Activated T-cell treated with anti-CD3 and anti-CD28 coated beads, Interleukin-2, amount 50 U/mL, for 72 hours (primary cell): ENCODE measurements at places on chromosomes 2 and 18. TPM values are rescaled to one million over a fixed set of nuclear protein-coding genes. Genes with fewer than 3 reads are reported as not detected.

DNA sequence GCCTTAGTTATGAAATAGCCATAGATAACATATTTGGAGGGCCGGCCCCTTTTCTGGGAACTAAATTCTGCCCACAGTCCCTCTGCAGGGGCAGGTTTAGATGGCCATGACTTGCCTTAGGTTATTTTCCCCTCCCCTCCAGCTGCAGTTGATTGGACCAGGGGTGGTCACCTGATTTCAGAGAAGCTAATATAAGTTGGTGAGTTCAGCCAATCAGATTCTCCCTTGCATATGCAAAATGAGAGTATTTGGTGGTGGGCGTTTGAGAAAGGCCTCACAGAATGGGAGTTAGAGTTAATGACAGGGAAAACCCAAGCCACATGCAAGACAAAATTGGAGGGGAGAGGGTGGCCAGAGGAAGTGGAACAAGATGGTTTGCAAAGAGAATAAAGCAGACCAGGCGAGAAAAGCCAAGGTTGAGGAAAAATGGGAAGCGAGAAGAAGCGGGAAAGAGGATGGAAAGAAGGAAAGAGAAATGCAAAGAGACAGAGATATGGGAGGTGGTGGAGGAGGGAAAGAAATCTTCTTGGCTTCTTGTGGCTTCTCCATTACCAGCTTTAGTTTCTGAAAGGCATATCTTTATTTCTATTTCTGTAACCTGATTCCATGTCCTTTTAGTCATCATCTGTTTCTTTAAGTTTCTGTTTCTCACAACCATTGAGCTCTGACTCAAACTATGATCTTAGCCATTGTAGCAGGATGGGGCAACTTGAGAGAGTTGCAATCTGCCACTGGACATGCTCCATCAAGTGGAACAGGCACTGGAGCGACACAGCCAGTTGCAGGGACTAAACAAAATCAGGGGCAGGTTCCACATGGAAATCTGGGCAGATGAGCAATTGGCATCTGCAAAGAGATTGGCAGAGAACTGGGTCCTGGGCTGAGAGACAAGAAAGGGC, 108.1 kb upstream of the SIX3 start:
- peak; percentile 35 for DNase-seq

The ZNF892 gene
- 4.1 TPM for total RNA-seq

DNA sequence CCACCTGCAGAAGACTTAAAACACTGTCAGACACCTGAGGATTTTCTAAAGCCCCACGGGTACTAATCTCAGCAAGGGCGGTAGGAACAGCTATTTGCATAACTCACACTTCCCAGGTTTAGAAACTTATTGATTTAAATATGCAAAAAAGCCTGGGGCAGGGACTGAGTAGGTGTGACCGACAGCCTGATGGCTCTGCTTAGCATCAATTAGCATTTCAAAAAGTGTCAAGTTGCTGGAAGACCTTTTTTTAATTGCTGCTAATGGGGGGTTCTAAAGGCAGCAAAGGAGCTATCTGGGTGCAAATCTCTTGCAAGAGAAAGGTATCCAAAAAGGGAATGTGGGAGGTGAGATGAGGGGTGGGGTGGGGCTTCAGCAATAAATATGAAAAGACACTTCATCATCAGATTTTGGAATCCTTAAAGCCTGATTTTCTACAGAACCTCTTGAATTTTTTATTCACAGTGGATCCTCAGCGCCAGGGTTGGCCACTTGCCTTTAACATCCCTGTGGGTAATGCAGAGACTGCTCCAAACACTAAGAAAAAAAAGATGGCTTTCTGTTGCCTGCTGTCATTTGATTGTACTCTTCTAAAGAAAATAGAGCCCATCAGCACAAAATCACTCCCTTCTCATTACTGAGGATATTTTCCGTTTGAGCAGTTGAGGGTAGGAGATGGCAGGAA, 121.1 kb upstream of the RMP24 start:
- DNase-seq: no peak

DNA sequence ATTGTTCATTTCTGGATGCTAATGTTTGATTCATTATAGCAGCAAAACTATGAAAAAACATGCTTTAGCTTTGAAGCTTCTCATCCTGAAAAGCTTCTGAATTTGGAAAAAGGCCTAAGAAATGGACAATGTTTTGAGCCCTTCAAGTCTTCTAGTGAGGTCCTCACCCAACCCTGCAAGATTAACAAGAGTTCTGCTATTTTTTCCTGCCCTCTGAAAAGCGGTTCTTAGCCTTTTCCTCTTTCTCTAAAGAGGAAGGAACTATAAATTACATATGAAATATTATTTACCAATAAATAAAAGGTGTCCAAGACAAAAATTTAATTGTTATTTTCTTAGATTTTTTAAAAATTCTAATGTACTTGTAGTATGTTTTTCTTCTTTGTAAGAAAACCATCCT, 19.9 kb upstream of the CDH19 start:
- no peak for DNase-seq

- DNase-seq: no peak
Measured at GRCh38 chr2:176237456-176237855, 31.8 kb upstream of the MTX2 start.

The FAM124B gene
- 0.32 TPM for total RNA-seq

DNA sequence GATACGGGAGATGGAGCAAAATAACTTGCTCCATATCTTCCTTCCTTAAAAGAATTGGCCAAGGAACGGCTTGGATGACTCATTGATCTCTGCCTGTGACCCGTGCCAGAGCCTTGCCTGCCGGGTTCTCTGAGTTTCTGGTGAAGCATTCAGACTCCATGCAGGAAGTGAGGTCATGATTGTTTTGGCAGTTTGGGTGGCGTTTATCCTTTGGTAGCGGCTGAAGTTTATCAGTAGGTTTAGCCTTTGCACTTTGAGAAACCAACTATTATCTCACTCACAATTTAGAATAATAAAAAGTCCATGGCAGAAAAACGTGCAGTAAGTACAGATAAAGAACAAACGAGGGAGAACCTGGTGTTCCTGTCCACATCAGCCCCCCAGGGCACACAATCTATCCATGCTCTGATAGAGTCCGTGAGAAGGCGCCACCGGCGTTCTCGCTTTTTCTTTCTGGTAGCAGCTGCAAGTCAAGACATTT, 15.0 kb upstream of the CTAGE1 start:
- DNase-seq: no peak

GRCh38 chr2:8720741-8721140, 38.9 kb downstream of the ID2 start:
- no peak for DNase-seq

GRCh38 chr2:134398300-134398699, 144.4 kb downstream of the MGAT5 start:
- no peak for DNase-seq

GRCh38 chr18:2706903-2707302, 51.4 kb downstream of the SMCHD1 start:
- DNase-seq: no peak

- no peak for DNase-seq
Measured at GRCh38 chr2:112724591-112725525, 4.0 kb downstream of the NT5DC4 start.

The ACVR2A gene
- 3.0 TPM for total RNA-seq

DNA sequence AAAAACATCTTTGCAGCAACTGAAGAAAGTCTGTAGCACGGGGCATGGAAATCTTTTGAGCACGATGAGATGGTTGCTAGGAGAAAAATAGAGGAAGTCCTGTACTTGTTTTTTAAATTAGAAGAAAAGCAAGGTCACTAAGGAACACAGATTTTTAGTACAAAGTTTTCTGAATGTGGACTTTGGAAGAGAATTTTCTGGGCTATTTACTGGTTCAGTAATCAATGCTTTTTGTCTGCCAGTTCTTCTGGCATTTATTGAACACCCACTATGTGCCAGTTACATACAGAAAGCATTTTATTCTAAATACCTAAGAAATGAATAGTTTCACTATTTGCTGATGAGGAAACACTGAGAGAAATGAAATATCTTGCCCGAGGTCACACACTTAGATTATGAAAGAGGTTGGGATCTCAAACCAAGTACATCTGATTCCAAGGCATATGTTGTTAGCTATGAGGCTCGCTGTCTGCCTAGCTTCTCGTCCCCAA, 15.6 kb upstream of the MAP3K20 start:
- no peak for DNase-seq

GRCh38 chr18:79756826-79757225, 40.9 kb upstream of the KCNG2 start:
- no peak for DNase-seq

GRCh38 chr2:110657724-110658305, 20.0 kb downstream of the BUB1 start:
- no peak for DNase-seq

The SNRNP200 gene
- 228 TPM for total RNA-seq

- peak; percentile 9 for DNase-seq
Measured at GRCh38 chr2:24490181-24490689, 819 bp upstream of the NCOA1 start.
